ENCODE measurements at places on chromosomes 11 and 22. TPM values are rescaled to one million over a fixed set of nuclear protein-coding genes. Genes with fewer than 3 reads are reported as not detected.
A peak's percentile ranks its signal among the peaks of the same experiment; 100 is the strongest.

DNA sequence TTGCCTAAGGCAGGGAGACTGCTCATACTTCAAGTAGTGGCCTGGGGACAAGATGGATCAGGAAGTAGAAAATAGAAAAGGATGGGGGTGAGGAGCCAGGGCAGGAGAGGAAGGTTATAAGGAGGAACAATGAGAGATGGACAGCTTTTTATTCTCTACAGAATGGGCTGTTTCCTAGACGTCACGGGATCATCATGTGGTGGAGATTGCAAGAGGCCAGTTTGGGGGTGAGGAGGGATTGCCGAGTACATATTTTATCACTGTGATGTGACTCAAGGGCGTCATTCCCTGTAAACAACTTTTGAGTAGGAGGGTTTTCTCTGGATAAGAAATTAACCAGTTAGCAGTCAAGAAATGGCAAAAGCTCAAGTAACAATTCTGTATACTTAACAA, 406.3 kb downstream of the ETS1 start:
- no peak for DNase-seq

GRCh38 chr11:94734563-94735275, 33.4 kb upstream of the AMOTL1 start:
- DNase-seq, result no peak

DNA sequence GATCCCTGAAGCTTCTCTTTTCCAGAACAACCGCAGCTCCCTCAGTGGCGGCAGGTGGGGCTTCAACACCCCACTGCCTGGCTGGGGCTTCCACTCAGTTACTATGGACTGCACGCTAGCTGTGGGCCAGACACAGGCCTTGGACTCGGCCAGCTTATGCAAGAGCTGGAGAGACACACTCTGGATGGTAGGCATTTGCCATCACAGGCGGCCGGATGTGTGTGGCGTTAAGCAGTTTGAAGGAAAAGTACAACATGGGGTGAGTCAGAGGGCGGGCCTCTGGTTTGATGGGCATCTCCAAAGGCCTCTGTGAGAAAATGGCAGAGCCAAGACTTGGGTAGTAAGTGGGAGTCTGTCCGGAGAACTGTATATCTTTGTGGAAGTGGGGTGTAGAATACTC, 17.6 kb downstream of the KCNJ4 start:
- DNase-seq, result no peak

GRCh38 chr11:37504060-37504611, 906.1 kb upstream of the RAG2 start:
- no peak for DNase-seq

GRCh38 chr11:12169822-12170221, 59.4 kb downstream of the MICAL2 start:
- no peak for DNase-seq

- DNase-seq, result no peak
Measured at GRCh38 chr22:39962071-39962470, 1.9 kb downstream of the TMA7B start.

GRCh38 chr11:78270971-78271370, 82.3 kb downstream of the USP35 start:
- no peak for DNase-seq

DNA sequence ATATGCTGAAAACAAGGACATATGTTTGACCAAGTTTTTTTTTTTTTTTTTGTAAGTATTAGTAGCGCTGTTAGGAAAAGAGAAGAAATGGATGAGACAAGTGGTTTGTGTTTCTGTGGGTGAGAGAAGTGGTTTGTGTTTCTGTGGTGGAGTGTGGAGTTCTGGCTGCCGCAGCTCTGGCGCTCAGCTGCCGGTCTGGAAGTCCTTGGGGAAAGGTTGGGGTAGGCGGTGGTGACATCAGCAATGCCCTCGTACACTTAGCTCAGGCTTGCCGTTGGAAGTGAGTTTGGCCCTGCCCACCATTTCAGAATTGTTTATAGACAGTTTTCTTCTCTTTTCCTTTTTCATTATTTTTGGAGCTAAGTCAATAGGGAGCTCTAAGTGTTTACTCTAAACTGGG, 116.6 kb downstream of the TBC1D22A start:
- no peak for DNase-seq

DNA sequence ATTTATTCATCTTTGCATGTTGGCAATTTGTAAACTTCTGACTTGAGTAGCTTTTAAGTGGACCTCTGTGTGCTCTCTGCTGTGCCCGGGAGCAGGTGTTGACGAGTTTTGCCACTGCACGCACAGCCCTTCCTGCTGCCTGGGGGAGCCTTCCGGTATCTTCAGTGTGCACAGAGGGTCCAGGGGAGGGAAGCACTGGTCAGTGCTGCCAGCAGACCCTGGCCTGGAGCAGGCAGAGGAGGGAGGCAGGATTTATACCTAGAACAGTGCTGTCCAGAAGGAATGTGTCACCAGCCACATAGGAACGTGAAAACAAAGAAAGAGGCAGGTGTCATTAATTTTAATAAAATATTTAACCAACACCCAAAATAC, 403.6 kb downstream of the TBC1D22A start:
- peak; percentile 3 for DNase-seq

DNA sequence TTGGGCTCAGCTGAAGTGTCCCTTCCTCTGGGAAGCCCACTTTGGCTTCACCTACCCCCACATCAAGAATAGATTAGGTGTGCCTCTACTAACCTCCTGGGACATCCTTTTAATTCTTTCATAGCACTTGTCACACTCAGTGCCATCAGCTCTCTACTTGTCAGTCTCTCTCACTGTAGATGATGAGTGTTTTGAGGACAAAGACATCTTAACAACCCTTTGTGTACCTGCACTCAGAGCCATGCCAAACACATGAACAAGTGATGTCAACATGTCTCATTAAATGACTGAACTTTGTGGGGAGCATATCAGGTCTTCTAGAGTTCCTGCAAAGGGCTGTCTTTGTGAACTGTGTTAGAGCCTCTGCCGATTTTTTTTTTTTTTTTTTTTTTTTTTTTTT, 87.0 kb upstream of the AMOTL1 start:
- DNase-seq, result no peak

GRCh38 chr22:46482056-46482675, 55.3 kb downstream of the CELSR1 start:
- DNase-seq, result no peak

PPP1R14B gene
- 95.0 TPM for total RNA-seq

TYR gene
- total RNA-seq, result not detected
